T follicular helper cell (primary cell): ENCODE measurements at places on chromosomes 1 and 21.

GRCh38 chr21:17613242-17613676, 558 bp upstream of the BTG3 start:
- peak; percentile 3 for DNase-seq

- DNase-seq: no peak
Measured at GRCh38 chr1:111565079-111565478, 54.5 kb upstream of the RAP1A start.

- DNase-seq: no peak
Measured at GRCh38 chr1:235902677-235903542, 36.2 kb upstream of the LYST start.

- no peak for DNase-seq
Measured at GRCh38 chr1:235017719-235018118, 110.9 kb downstream of the TOMM20 start.

DNA sequence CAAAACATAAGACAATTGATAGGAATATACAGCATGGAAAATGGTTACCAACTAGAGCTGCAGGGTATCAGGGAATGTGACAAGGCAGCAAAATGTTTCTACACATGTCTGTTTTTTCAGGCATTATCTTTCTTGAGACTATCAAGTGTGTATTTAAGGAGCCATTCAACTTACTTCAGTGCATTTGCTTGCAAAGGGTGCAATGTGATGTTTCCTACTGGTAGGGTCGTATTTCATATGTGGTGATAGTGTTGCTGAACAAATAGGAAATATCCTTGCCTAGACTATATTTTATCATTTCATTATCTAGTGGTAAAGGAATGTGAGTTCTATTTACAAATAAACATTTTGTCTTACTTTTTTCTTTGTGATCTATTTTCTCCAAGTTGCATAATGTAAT, 42.4 kb downstream of the PTPRC start:
- no peak for DNase-seq

GRCh38 chr1:63747445-63747844, 26.4 kb upstream of the ROR1 start:
- DNase-seq: no peak

GRCh38 chr1:75614399-75614756, 3.5 kb upstream of the SLC44A5 start:
- no peak for DNase-seq

DNA sequence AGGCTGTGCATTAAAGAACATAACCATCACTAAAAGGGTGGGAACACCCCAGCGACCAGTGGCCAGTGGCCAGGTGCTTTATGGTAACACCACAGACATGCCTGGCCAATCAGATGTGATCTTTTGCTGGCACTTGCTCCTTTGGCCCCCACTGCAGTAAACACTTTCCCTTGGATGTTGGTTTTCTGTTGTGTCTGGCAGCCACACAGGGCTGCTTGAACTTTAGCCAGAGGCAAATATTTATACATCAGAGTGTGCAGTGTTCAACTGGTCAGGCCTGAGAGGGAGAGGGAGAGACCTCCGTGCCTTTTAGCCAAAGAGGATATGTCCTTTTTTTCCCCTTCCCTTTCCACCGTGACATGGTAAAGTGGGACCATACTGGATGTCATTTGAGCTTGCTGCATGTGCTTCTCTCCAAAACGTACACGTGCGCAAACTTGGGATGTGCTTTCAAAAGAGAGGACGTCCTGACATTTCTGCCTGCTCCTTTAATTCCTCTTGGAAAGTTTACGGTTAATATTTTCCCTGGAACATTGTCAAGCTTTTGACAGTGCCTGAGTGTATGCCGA, 101.2 kb downstream of the NFIA start:
- no peak for DNase-seq

GRCh38 chr1:55138823-55139222, 76.3 kb downstream of the USP24 start:
- DNase-seq: no peak

DNA sequence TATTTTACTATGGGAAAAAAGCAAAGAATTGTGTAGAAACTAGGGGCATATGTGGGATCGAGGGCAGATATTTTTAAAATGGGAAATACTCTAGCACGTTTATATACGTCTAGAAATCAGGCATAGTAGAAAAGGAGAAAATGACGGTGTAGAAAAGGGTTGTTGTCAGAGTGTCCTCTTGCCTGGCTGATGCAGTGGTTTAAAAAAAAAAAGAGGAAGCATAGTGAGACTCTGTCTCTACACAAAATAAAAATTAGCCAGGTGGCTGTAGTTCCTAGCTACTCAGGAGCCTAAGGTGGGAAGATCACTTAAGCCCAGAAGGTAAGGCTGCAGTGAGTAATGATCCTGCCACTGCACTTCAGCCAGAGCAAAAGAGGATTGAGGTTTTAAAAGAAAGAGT, 64.7 kb upstream of the LRRC7 start:
- no peak for DNase-seq

GRCh38 chr1:234620272-234621126, 10.5 kb upstream of the IRF2BP2 start:
- DNase-seq: no peak
